ENCODE measurements at places on chromosomes 1 and 21.

- DNase-seq, result no peak
Measured at GRCh38 chr1:194295685-194296084, 1109.3 kb upstream of the B3GALT2 start.

- peak; percentile 57 for DNase-seq
Measured at GRCh38 chr21:27329255-27329851, 362.5 kb upstream of the ADAMTS5 start.

- no peak for DNase-seq
Measured at GRCh38 chr1:64038965-64039364, 164.5 kb upstream of the UBE2U start.

DNA sequence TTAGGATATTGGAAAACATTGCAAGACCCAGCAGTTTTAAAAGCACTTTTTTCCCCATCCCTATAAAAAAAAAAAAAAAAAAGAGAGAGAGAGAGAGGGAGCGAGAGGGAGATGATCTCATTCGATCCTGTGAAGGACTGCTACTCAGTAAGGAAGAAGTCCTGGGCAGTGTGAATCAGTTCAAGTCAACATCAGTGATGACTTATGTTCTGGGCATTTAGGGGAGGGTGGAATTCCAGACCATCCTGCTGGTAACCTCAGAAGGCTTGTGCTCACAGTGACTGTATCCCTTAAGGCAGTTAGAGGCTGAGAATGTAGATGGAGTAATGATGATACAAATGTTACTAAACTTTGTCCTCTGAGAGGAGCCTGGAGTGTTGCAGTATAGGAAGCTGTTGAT lies 151.4 kb downstream of the TGFB2 start:
- DNase-seq, result no peak

GRCh38 chr1:109986054-109986444 lies 1.5 kb downstream of the AHCYL1 start:
- no peak for DNase-seq

- DNase-seq, result no peak
Measured at GRCh38 chr1:6822530-6823359, 37.5 kb downstream of the CAMTA1 start.

- no peak for DNase-seq
Measured at GRCh38 chr1:14296795-14297194, 301.7 kb upstream of the KAZN start.

DNA sequence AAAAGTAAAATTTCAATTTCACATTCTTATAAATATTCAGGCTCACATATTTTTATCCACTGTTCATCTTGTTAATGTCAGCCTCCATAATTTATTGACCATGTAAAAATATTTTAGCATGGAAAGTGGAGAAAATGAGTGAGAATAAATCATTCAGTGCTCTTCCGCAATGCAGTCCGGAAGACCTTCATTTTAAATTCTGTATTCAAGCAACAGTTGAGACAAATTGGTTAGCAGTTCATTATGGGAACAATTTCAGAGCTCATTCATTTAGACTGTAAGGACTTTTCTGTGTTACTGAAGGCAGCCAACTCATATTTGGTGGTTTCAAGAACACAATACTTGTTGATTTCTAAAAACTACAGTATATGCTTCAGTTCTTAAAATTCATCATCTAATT lies 97.8 kb downstream of the TYW3 start:
- no peak for DNase-seq

- DNase-seq, result no peak
Measured at GRCh38 chr1:33371334-33371733, 50.4 kb upstream of the A3GALT2 start.

- no peak for DNase-seq
Measured at GRCh38 chr1:203099805-203100515, 14.1 kb upstream of the MYOG start.

DNA sequence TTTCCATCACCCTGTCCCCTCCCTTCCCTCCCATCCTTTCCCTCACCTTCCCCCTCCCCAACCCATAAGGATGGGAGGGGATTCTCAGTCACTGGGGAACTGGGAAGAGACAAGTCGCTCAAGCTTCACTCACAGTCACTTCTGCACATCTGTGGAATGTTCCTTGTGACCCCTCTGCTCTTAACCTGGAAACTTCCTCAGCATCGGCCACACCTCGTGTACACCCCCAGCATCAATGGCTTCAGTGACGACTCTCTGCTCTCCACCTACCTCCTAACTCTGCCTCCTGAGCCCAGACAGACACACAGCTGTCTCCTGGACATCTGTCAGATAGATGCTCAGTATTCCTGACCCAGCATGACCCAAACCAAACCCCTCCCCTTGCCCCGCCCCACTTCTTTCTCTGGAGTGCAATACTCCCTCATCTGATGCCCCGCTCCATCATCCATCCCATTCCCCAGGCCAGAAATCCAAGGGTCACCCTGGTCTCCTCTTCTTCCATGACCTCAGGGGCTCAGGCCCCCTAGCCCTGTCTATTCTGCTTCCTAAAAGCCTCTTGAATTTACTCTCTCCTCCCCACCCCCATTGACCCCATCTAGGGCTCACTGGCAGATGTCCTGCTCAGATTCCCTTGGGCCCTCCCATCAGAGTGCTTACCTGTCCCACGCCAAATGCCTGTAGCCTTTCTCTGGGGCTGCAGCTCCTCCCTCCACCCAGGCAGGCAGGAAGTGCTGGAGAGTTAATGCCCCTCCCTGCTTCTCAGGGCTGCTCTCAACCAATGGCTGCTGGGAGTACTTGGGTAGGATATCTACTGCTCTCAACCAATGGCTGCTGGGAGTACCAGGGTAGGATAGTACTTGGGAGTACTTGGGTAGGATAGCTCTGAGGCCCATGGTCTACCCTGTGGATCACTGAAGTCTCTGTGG lies 83.1 kb upstream of the CSF3R start:
- no peak for DNase-seq

DNA sequence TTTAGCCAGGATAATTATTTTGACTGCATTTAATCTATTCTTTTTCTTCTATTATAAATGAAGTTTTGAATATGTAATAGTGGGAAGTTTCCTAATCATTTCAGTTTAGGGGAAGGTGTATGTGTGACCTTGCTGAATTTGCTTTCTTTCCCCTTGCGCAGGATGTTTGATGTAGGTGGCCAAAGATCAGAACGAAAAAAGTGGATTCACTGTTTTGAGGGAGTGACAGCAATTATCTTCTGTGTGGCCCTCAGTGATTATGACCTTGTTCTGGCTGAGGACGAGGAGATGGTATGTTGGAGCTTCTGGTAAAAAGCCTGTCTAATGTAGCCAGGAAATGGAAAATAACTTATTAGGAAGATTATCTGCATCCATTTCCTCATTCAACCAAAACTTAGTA lies 33.4 kb downstream of the GNAT2 start:
- DNase-seq, result no peak

GRCh38 chr1:157399343-157399983 lies 152.9 kb downstream of the FCRL5 start:
- DNase-seq, result no peak

GRCh38 chr1:227156520-227156919 lies 161.8 kb downstream of the CDC42BPA start:
- no peak for DNase-seq

DNA sequence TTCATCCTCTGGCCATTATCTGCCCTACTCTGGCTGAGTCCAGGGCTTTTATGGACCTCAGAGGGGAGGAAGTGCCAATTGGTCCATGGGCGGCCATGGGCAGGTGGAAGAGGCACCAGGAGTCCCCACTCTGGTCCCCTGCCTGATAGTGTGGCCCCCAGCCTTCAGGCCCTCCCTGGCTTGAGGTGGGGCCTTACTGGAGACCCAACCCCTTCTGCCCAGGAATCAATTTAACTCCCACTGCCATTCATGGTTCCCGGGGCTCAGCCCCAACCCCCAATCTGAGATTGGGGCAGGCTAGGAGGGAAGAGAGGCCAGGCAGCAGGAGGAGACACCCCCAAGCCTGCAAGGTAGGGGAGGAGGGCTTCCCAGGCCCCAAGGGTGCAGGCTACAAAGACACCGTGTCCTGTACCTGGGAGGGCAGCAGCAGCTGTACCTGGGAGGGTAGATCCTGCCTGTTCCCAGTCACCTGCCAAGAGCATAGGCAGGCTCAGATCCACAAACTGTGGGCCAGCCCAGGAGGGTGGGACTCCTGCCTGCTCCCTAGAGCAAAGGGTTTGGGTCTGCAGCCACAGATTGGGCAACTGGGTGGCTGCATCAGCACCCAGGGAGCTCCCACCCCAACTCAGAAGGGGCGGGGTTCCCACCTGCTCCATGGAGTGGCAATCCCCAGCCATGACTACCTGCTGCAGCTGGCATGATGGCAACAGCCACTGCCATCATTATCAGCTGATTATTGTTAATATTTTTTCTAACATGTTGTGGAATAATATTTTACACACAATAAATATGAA lies 1044.1 kb upstream of the B3GALT2 start:
- DNase-seq, result no peak

DNA sequence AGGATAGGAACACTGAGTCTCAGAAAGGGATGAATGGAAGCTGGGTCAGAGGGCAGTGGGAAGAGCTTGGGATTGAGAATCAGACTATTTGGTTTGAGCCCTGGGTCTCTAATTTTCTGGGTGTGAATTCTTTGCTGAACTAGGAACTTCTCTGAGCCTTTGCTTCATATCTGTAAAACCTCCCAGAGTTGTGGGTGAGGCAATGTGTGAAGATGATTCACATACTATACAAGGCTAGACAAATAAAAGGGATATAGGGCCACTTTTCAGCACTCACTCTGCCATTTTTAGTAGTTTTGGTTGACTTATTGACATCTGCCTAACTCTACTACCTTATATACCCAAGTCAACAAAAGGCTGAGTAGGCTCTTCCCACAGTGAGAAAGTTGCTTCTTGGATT lies 77.7 kb upstream of the JUN start:
- no peak for DNase-seq
